ENCODE measurements at places on chromosomes 6 and 20. TPM values are rescaled to one million over a fixed set of nuclear protein-coding genes. Genes with fewer than 3 reads are reported as not detected.

DNA sequence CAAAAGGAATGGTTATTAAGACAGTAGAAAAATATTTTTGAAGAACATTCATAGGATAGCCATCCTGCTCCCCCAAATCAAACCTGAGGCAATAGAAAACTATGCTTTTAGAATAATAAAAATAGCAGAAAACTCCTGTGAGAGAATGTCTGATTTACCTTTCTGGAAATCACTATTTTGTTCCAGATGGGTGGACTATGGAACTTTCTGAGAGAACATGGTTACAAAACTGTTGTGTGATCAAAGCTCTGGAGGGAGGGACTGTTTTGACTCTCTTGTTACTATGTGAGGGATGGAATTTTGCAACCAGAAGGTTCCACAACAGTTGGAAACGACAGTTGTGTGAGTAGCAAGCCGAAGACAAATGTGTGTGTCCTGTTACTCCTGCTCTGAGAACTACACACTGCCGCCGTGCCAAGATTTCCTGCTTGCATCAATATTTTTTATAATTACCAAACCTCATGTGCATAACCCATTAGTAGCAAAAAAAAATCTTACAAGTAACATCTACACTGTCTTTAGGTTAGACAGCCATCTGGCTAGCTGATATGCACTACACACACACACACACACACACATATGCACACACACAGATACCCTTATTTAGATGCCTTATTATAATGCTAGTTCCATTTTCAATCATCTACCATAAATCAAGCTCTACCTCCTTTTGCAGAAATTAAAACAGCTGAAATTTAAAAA lies 11.0 kb upstream of the HIVEP1 start:
- no peaks in the 10 kb centered on the region for H3K36me3 ChIP-seq
- no peak for DNase-seq
- H3K4me3 ChIP-seq = no peak overlapping the region
- H3K4me1 ChIP-seq = peaks cover 23% of the 10 kb centered on the region
- no peak overlapping the region for H3K27ac ChIP-seq
- no peaks in the 10 kb centered on the region for H3K27me3 ChIP-seq

The LY6G6C gene
- not detected for total RNA-seq

DNA sequence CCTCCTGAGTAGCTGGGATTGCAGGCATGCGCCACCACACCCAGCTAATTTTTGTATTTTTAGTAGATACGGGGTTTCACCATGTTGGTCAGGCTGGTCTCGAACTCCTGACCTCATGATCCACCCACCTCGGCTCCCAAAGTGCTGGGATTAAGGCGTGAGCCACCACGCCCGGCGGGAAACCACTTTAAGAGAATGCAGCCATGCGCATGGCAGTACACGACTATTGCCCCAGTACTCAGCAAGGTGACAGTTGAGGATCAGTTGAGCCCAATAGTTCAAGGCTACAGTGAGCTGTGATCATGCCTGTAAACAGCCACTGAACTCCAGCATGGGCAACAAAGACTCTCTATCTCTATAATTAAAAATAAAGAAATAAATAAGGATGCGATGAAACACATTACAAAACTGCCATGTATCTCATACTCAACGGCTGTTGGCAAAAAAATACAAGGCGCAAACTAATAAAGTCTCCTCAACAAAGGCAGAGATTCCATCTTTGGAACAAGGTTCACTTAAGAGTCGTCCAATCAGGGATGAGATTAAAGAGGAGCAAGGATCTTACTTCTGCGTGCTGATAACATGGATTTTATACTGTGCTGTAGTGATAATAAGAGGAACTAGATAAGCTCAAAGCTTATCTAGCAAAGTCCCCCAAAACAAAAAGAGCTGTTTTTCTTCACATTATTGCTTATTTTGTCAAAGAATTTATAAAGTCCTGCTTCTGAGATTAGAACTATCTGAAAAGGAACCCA lies 51.1 kb downstream of the STAU1 start:
- H3K36me3 ChIP-seq = peaks cover 41% of the 10 kb centered on the region
- no peak overlapping the region for H3K27ac ChIP-seq
- H3K4me1 ChIP-seq = peaks cover 6% of the 10 kb centered on the region
- no peak for DNase-seq
- H3K4me3 ChIP-seq = no peak overlapping the region

The FAM83D gene
- total RNA-seq = 15.4 TPM

DNA sequence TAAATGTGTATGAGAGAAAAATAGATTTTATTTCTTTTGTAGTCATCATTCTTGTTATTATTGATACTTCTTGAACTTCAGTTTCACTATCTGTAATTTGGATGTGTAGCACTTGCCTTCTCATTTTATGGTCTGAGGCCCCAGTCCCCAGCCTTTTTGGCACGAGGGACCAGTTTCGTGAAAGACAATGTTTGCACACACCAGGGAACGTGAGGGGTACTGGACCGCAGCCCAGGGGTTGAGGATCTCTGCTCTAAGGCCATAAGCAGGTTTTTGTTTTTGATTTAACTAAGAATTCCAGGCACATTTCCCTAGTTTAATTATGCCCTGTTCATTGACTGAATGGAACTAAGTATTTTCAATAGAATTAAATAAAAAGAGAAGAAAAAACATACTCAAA lies 261.5 kb downstream of the BMP2 start:
- DNase-seq = no peak
- no peaks in the 10 kb centered on the region for H3K36me3 ChIP-seq
- H3K4me3 ChIP-seq = no peak overlapping the region
- H3K27me3 ChIP-seq = no peaks in the 10 kb centered on the region

DNA sequence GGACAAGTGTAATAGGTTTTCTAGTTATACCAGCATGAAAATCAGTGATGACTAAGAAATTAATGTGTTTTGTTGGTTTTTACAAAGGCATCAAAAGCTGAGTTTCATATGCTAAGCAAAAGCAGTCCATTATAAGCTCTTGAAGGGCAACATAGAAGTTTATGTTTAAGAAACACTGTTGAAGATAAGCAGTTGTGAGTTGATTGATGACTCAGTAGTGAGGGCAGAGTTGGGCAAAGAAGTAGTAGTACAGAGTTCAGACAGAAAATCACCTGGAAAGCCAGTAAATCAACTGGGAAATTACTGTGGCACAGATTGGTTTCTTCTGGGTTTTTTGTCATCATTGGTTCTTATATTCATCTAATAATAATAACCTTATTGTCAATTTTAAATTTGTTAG lies 78.0 kb upstream of the SMIM8 start:
- DNase-seq = no peak
- H3K27ac ChIP-seq = peak overlapping the region; percentile 21
- H3K4me3 ChIP-seq = no peak overlapping the region
- peaks cover 4% of the 10 kb centered on the region for H3K4me1 ChIP-seq
- no peaks in the 10 kb centered on the region for H3K27me3 ChIP-seq
